ENCODE measurements at places on chromosomes 1 and 21.

- no peak for DNase-seq
Measured at GRCh38 chr1:162228586-162228985, 148.1 kb downstream of the SPATA46 start.

GRCh38 chr1:54273092-54273794 is 73.3 kb downstream of the MRPL37 start:
- DNase-seq = no peak

DNA sequence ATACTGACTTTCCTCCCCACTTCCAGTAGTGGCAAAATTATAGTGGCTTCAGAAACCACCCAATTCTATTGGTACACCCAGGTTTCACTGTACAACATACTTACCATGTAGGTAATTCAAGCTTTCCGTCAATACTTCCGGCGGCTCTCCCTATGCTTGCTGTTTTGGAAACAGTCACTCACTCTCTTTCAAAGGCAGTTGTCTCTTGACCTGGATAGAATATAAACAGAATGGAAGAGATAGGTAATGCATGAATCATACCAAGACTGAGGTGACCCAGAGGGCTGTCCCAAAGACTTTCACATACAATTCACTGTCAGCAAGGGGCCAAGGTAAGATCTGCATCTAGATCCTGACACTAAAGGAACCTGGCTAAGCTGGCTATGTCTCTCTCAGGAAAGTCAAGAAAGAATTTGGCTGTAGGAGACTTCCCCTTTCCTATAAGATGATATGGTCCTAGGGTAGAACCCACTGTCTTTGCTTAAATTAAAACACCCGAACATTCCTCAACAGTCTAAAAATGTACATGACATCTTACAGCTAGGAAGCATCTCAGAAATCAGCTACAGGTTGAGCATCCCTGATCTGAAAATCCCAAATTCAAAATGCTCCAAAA is 59.6 kb downstream of the LUZP1 start:
- no peak for DNase-seq

- DNase-seq = no peak
Measured at GRCh38 chr1:219412772-219413171, 200.1 kb downstream of the ZC3H11B start.
